ENCODE measurements at places on chromosomes 6 and 20.

GRCh38 chr6:169175360-169175887 lies 78.2 kb downstream of the THBS2 start:
- DNase-seq = no peak

GRCh38 chr6:157063176-157063905 lies 260.0 kb downstream of the TMEM242 start:
- DNase-seq = no peak

DNA sequence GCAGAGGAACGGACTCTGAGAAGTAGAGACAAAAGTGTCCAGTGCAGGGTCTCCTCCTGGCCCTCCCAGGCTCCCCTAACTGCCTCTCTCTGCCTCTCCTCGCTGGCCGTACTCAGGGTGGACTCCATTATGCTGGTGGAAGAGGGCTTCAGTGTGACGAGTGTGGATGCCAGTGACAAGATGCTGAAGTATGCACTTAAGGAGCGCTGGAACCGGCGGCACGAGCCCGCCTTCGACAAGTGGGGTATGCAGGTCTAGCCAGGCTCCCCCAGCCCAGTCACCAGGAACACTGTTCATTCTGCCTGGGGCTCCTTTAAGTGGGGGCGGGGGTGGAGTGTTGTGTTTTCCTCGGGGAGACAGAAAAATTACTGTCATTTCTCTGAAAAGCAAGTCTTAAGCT lies 1.5 kb downstream of the GNMT start:
- DNase-seq = no peak

- no peak for DNase-seq
Measured at GRCh38 chr6:51535327-51535726, 552.1 kb downstream of the PKHD1 start.

- DNase-seq = no peak
Measured at GRCh38 chr6:38025451-38025850, 205.9 kb downstream of the ZFAND3 start.

- no peak for DNase-seq
Measured at GRCh38 chr6:48036316-48036715, 74.7 kb downstream of the PTCHD4 start.

- DNase-seq = no peak
Measured at GRCh38 chr6:20166210-20166609, 46.1 kb downstream of the MBOAT1 start.

DNA sequence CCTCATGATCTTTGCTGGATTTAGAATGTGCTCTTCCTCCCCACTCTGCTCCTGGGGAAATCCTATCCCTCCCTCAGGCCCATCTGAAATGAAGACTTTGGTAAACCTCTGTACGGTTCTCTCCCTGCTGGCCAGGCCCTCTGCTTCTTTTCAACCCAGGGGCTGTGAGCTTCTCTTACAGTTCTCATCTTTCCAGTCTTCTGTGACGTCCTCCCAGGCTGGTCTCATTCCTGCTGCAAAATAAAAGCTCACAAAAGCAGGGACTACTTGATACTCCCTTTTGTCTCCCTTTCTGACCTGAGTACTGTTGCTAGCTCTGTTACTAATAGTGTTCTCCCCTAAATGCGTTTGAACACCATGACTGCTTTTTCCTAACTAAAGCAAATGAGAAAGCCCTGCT lies 46.3 kb downstream of the UNC5CL start:
- no peak for DNase-seq

GRCh38 chr20:59176812-59177211 lies 13.2 kb downstream of the ZNF831 start:
- no peak for DNase-seq

- DNase-seq = no peak
Measured at GRCh38 chr6:118451839-118452238, 96.3 kb upstream of the PLN start.

- no peak for DNase-seq
Measured at GRCh38 chr6:39225543-39225942, 3.7 kb downstream of the KCNK5 start.

GRCh38 chr6:32970413-32971241 lies 2.2 kb downstream of the BRD2 start:
- no peak for DNase-seq

- DNase-seq = no peak
Measured at GRCh38 chr20:2624190-2624589, 28.2 kb upstream of the NOP56 start.

GRCh38 chr20:56163806-56164205 lies 84.7 kb upstream of the MC3R start:
- no peak for DNase-seq

GRCh38 chr6:112215488-112216284 lies 38.7 kb downstream of the LAMA4 start:
- DNase-seq = no peak

DNA sequence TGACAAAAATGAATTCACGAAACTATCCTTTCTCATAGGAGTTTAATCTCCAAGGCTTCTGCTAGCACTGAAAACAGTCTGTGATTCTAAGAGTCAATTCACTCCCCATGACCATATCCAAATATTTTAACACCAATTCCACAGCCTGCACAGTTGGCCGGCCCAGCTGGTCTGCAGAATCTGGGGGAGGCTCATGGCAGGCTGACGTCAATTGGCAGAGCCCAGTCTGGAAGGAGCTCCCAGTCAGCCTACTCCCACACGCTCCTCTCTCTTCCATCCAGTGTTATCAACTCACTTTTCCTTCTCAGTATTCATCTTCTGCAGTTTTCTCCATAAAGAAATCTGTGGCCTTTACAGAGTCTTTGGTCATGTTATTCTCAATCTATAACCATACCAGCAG lies 111.0 kb downstream of the TBXT start:
- DNase-seq = no peak

GRCh38 chr6:109125504-109125903 lies 30.2 kb downstream of the CEP57L1 start:
- no peak for DNase-seq

DNA sequence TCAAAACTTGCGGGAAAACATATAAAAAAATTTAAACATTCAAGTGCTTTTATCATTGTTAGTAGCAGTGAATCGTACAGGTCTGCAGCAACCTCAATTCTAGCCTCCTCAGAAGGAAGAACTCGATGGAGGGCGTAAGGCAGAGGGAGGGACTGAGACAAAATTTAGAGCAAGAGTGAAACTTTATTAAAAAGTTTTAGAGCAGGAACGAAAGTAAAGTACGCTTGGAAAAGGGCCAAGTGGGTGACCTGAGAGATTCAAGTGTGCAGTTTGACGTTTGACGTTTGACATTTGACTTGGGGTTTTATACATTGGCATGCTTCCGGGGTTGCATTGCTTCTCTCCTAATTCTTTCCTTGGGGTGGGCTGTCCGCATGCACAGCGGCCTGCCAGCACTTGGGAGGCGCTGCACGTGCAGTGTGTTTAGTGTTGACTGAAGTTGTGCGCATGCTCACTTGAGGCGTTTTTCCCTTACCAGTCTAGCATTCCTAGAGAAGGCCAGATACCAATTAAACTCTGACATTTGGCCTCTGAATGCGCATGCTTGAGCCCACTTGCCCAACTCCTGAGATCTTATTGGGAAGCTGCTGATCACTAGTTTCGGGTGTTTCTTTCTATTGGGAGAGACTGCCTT lies 82.6 kb downstream of the TBX18 start:
- DNase-seq = no peak

- DNase-seq = no peak
Measured at GRCh38 chr20:34541917-34542316, 16.6 kb upstream of the MAP1LC3A start.

DNA sequence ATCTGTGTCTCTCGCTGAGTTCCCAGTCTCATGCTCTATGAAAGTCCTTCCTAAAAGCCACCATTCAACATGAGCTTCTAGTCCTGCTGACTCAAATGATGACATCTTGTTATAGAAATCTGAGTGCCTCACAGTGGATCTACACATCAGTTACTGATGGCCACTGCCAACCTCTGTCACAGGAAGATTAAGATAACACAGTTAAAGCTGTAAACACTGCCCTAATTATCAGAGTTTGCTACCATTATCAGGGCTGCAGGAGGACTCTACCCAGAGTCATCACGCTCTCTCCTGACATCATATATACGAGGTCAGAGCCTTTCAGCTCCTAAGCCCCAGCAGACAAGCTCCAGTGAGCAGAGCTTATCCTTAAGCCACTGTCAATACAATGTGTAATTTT lies 63.2 kb downstream of the HIVEP2 start:
- no peak for DNase-seq

DNA sequence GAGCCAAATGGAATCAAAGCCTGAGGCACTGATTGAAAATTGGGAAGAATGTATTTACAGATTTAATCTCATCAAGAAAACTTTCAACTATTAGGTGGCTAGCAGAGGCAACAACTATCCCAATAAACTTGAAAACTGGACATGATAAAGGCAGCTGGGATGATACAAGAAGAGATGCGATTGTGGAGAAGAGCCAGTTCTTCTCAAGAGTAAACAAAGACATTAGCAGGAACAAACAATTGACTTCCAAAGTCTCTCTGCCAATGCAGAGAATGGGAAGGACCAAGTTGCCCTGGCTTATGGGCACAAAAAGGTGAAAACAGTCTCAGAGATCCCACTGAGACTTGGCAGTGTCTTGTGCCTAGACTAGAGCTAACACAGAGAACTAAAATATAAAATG lies 132.4 kb downstream of the SOBP start:
- no peak for DNase-seq

Measured in stimulated activated CD8-positive, alpha-beta memory T cell treated with anti-CD3 and anti-CD28 coated beads, Interleukin-7, amount 100 ng/mL, for 1 hour (primary cell).